HCT116 (cell line): ENCODE measurements at places on chromosomes 5 and 9. TPM values are rescaled to one million over a fixed set of nuclear protein-coding genes. Genes with fewer than 3 reads are reported as not detected.
A peak's percentile ranks its signal among the peaks of the same experiment; 100 is the strongest.

- no peak for DNase-seq
These were observed 358.9 kb upstream of the RFX3 start for GRCh38 chr9:3884736-3885135.

GRCh38 chr5:103469288-103470040 is 93.1 kb downstream of the NUDT12 start:
- DNase-seq = no peak

The FOXD4L5 gene
- 0.61 TPM for total RNA-seq

The P4HA2 gene
- 29.0 TPM for total RNA-seq

- peak; percentile 36 for DNase-seq
These were observed 73.3 kb downstream of the RXRA start for GRCh38 chr9:134399435-134400056.

The NEUROG1 gene
- not detected for total RNA-seq

- no peak for DNase-seq
These were observed 135.9 kb downstream of the CCDC192 start for GRCh38 chr5:127839072-127839471.

GRCh38 chr5:39451276-39451941 is 26.6 kb upstream of the DAB2 start:
- no peak for DNase-seq

GRCh38 chr9:110443146-110443865 is 105.6 kb upstream of the TXNDC8 start:
- DNase-seq = no peak

DNA sequence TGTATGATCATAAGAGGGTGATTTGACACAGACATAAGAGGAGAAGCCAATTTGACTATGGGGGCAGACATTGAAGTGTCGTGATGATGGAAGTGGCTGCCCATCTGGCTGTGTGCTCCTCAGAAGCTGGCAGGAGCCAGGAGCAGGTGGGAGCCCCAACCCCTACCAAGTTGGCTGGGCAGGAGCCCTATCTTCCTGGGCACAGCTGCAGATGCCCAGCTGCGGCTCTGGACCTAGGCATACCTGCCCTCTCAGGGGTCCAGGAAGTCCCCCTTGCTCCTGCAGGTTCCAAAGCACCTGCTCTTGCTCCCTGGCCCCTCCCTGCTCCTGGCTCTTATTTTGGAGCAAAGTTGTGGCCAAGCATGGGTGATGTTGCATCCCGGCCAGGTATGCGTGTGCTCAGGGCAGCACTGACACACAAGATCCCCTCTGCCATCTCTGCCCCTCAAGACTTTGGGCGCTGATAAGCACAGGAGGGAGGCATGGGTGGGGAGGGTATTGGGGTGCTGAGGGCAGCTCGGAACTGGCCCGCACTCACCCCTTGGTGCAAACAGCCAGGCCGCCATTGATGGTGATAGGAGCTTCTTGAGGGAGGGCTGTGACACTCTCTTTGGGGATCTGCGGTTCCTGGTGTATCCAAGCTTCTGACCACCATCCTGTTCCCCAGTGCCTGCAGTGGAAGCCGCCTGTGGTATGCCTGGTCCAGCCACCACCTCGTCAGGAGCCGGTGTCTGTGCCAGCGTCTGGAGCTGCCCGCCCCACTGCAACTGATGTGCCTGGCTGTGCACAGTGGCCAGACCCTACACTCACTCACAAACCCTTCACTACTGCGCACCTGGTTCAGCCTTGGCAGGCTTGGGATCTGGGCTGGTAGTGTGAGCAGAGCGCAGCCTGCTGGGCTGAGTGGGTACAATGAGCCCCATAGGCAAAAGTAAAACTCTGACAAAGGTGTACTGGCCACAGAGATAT is 230.9 kb downstream of the CDH9 start:
- no peak for DNase-seq

DNA sequence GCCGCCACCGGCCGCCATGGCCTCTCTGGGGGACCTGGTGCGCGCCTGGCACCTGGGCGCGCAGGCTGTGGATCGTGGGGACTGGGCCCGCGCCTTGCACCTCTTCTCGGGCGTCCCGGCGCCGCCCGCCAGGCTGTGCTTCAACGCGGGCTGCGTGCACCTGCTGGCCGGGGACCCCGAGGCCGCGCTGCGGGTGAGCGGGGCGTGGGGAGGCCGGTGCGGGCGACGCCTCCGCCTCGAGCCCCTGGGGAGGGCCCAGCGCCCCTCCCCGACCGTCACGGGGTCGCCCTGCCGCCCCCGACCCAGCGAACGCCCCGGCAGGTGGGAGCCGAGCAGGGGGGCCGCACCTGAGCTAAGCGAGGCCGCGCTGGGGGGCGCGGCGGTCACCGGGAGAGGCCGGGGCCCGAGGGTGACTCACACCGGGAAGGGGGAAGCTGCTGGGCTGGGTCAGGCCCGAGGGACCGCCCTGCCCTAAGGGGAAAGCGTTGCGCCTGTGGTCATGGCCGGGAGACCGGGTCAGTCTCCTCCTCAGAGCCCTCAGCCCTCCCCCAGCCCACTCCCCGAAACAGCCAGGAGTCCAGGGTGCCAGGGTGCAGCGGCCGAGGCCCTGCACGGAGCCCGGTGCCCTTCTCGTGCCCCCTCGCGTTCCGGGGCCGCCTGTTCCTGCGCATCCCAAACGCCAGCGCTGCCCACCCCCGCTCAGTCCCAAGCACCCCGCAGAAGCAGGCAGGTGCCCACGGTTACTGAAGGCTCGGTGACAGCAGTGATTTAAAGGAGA is 510 bp downstream of the NOXA1 start:
- no peak for DNase-seq

The FLT4 gene
- 0.17 TPM for total RNA-seq

GRCh38 chr5:178790371-178790770 is 59.9 kb upstream of the ZNF354A start:
- DNase-seq = no peak

- DNase-seq = peak; percentile 2
These were observed 23.7 kb downstream of the ACTL7A start for GRCh38 chr9:108885643-108886348.

GRCh38 chr5:153347611-153348010 is 142.9 kb upstream of the GRIA1 start:
- no peak for DNase-seq

- DNase-seq = no peak
These were observed 76.8 kb downstream of the FCHO2 start for GRCh38 chr5:73032635-73033034.

The FOXI1 gene
- total RNA-seq = not detected

- DNase-seq = no peak
These were observed 43.0 kb upstream of the HTR4 start for GRCh38 chr5:148697180-148697808.

The LAMC3 gene
- 7.7 TPM for total RNA-seq

The STOM gene
- 22.4 TPM for total RNA-seq

DNA sequence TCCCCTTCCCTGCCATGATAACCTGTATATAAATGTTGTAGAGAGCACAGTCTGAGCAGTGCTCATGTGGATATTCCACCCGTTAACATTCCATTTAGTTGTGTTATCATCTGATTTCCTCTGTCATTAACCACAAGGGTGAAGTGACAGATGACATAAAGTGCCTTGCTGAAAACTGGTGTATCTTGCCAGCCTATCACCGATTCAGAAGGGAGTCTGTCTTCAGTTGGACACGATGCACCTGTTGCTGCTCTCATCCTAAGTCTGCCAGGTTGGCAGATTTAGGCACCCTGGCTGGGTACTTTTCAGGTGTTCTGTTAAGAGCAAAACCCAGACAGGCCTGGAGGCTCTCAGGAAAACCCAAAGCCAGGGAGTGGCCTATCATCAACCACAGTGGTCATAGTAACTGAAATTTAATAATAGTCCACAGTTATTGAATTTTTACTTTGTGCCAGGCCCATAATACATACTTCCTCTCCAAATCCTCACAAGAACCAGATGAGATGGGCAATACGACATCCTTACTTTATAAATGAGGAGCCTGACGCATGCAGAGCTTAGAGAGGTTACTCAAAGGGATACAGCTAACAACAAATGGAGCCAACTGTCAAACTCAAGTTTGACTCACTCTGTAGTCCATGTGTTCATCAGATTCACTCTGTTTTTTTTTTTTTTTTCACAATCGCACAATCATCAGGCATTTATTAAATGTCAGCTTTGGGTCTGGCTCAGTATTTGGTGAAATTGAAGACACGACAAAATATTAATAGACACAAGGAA is 100.7 kb upstream of the SPRY4 start:
- DNase-seq = no peak

GRCh38 chr9:128276574-128277270 is 646 bp downstream of the SWI5 start:
- no peak for DNase-seq

- no peak for DNase-seq
These were observed 23.2 kb downstream of the SLC27A6 start for GRCh38 chr5:128988476-128988875.

GRCh38 chr5:63963926-63964325 is 1.7 kb upstream of the HTR1A start:
- DNase-seq = no peak

GRCh38 chr5:150791536-150791935 is 13.0 kb downstream of the SMIM3 start:
- no peak for DNase-seq

The SOX30 gene
- total RNA-seq = 0.27 TPM

GRCh38 chr5:64331597-64332277 is 166.1 kb downstream of the RNF180 start:
- DNase-seq = no peak

GRCh38 chr9:105282870-105283621 is 38.6 kb downstream of the SLC44A1 start:
- DNase-seq = no peak

DNA sequence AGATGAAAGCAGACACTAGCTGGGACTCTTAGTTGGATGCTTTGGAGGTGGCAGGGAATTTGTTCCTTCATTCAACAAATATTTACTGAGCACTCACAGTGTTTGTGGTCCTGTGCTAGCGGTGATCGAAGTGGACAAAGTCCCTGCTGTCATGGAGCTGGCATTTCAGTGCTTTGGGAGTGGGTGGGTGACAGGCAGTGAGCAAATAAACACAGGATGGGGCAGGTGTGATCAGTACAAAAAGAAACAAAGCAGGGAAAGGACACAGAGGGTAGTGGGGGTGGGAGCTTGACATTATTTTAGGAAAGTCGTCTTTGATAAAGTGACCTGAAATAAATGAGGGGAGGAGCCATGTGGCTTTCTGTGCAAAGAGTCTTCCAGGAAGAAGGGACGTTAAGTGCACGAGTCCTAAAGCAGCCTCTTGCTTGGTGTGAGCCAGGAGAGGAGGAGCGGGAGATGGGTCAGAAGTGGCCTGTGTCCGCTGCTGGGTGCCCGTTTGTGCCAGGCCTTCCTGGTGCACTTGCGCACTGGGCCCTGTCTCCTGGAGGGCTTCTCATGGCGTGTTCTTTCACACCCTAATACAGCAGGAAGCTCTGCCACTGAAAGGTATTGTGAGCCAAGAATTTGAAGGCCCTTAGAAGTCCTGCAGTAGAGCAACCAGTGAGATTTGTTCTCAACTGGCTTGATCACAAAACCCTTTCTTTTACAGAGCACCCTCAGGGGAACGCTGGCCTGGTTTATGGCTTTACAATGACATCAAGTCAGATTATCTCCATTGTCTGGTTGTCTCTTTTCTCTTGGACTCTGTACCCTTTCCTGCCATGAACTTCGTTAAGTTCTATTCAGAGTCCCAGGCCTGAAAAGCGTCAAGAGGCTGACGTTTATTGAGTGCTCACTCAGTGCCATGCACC is 14.8 kb downstream of the NDST1 start:
- no peak for DNase-seq

GRCh38 chr5:159185773-159186172 is 23.6 kb downstream of the RNF145 start:
- DNase-seq = no peak

The GCNT4 gene
- total RNA-seq = 0.07 TPM

- no peak for DNase-seq
These were observed 352.5 kb upstream of the CYLC2 start for GRCh38 chr9:102642651-102643050.
